Activated CD4-positive, CD25-positive, alpha-beta regulatory T cell treated with anti-CD3 and anti-CD28 coated beads, Interleukin-2, amount 50 U/mL, for 72 hours (primary cell): ENCODE measurements at places on chromosomes 6 and 20.

GRCh38 chr6:120405947-120406346 is 928.3 kb downstream of the TBC1D32 start:
- no peak for DNase-seq

GRCh38 chr20:20734475-20734948 is 22.1 kb upstream of the RALGAPA2 start:
- DNase-seq: no peak

- no peak for DNase-seq
Observed at GRCh38 chr6:38236631-38237030, 403.1 kb downstream of the BTBD9 start.

DNA sequence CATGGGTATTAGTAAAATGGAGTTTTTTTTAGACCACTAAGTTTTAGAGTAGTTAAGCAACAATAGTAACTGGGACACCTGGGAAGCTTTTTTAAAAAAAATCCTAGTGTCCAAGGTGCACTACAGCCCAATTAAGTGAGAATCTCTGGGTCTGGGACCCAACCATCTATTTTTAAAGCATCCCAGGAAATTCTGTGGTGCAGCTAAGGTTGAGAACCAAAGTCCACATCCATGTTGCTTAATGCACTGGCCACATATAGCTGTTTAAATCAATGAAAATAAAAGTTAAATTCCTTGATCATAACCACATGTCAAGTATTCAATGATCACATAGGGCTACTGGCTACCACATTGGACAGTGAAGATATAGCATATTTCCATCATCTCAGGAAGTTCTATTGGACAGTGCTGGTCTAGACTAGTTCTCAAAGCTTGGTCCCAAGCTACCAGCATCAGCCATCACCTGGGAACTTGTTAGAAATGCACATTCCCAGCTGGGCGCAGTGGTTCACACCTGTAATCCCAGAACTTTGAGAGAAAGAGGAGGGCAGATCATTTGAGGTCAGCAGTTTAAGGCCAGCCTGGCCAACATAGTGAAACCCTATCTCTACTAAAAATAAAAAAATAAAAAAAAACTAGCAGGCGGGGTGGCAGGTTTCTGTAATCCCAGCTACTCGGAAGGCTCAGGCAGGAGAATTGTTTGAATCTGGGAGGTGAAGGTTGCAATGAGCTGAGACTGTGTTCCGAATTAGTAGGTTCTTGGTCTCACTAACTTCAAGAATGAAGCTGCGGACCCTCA is 12.7 kb downstream of the KIF13A start:
- DNase-seq: no peak

DNA sequence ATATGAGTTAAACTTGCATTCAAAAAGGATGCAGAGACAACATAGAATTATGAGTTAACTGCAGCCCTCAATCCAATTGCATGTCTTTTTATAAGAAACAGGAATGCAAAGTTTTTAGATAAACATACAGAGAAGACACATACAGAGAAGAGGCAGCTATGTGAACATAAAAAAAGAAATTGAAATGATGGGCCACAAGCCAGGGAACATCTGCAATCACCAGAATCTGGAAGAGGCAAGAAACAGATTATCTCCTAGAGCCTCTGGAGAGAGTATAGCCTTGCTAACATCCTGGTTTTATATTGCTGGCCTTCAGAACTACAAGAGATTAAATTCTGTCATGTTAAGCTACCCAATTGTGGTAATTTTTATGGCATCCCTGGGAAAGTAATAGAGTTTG is 257.2 kb upstream of the EYS start:
- DNase-seq: no peak

- no peak for DNase-seq
Observed at GRCh38 chr6:146582857-146583256, 15.9 kb upstream of the ADGB start.
